ENCODE measurements at places on chromosomes 11 and 22.

DNA sequence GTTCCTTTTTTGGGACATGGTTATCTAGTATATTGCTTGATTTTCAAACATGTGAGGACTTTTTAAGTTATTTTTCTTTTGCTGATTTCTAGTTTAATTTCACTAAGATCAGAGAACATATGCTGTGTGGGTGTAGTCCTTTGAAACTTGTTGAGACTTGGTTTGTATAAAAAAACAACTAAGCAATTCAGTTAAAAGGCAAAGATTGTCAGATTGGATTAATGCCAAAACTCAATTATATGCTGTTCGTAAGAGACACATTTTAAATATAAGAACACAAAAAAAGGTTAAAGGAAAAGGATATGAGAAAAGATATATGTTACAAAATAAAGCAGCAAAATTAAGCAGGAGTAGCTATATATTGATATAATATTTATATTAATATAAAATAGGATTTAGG, 17.8 kb upstream of the RRM1 start:
- no peak for DNase-seq

DNA sequence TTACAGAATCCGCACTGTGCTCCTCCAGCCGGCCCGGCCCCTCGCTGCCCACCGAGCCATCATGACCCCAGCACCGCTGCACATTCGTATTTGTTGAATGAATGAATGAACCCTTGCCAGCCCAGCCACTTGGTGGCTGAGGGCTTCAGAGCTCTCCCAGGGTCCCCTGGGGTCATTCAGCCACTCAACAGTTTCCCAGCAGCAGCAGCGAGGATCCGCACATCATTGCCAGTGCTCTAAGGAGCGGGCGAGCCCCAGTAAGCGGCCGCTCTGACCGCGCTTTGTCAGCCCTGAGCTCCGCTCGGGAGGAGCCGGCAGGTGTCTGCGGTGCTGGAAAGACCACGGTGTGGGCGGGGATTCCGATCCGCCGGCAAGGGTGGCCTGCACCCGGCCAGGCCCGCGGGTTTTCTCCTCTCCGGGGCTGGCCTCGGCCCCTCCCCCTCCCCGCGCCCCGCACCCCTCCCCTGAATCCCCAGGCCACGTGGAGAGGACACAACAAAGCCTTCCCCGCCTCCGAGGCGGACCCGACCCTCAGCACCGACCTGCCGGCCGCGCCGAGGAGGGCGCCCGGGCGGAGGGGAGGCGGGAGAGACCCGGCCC, 563 bp downstream of the BID start:
- DNase-seq: peak; percentile 55

DNA sequence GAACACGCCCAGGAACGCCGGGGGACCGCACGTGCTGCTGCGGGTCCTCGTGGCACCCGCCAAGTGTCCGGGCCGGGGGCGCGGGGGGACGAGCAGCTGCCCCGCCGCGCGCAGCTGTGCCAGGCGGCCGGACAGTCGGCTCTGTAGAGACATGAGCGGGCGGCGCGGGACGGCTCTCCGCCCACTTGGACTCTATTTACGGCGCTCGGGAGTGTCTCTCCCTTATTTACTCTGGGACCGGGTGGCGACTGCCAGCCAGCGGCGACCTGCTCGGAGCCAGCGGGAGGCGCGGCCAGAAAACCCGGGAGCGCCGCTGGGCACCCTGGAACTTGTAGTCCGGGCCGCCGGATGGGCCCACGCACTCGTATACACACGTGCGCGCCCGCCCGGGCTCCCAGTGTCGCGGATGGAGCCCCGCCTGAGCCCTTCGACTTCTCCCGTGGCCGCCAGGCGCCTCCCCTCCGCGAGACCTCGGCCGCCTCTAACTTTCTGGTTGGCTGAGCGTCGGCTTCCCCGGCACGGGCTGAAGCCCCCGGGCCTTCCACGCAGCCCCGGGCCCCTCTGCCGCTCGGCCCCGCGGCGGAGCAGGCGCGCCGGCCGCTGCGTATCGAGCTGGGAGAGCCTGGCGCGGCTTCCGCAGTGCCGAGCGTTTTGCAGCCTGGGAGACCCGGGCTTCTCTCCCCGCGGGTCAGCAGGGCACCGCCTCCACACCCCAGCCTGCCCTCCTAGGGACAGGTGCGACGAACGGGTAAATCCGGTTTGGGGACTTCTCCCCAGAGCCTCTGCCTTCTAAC, at the start of gene MACROD1:
TSS of gene MACROD1 (minus strand) at position 272 of the 794 bp plus-strand sequence. CDS start at position 153, 119 bp downstream.
- peak; percentile 83 for DNase-seq

DNA sequence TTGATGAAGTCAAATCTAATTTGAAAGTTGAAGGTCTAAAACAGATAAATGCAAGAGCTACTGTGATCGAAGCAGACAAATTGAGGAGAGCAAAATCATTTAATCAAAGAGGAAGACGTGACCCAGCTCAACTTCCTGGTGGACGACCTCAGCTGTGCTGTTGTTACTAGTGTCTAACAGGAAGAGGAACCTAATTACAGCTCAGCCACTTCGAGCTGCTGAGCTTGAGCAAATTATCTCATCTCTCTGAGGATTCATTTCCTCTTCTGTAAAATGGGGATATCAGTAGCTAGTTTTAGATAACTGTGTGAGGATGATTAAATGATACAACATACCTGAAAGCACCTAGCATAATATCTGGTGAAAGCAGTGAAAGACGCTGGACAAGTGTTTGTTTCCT, 48.6 kb upstream of the OLFML1 start:
- DNase-seq: no peak

- DNase-seq: no peak
These were observed 43.2 kb upstream of the CLDN5 start for GRCh38 chr22:19567157-19568009.

DNA sequence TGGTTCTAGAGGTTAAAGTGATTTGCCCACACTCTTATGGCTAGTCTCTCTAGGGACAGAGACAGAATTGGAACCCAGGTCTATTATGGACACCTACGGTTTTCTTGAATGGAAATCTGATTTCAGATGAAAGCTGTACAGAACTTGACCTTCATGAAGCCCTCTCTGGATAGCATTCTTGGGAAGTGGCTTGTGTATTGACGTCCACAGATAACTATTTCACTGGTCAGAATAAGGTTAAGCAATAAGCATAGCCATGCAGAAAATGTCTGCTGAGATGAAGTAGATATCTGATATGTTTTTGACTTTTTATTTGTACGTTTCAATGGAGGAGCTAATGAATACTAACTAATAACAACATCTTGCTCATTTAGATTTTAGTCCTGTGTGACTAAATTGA, 1.1 kb downstream of the TLCD5 start:
- DNase-seq: no peak

DNA sequence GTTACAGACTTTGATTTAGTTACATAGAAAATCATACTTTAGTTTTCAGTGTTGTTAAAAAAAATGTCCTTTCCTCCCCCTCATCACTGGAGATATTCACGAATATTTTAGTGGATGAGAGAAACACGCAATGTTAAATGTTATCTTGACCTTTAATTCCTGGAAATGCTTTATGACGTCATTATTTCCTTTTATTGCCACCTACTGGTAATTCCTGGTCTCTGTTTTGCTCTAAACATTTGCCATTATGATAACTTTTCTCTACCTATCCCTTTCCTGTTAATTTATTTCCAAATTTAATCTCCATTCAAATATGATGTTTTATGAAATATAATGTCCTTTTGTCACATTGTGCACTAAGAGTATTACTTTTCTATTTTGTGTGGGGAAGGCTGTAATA, 770.6 kb downstream of the FAM181B start:
- DNase-seq: no peak

GRCh38 chr11:82771781-82772180, 38.1 kb upstream of the FAM181B start:
- no peak for DNase-seq

GRCh38 chr11:15852179-15852578, 504.2 kb downstream of the SOX6 start:
- no peak for DNase-seq

DNA sequence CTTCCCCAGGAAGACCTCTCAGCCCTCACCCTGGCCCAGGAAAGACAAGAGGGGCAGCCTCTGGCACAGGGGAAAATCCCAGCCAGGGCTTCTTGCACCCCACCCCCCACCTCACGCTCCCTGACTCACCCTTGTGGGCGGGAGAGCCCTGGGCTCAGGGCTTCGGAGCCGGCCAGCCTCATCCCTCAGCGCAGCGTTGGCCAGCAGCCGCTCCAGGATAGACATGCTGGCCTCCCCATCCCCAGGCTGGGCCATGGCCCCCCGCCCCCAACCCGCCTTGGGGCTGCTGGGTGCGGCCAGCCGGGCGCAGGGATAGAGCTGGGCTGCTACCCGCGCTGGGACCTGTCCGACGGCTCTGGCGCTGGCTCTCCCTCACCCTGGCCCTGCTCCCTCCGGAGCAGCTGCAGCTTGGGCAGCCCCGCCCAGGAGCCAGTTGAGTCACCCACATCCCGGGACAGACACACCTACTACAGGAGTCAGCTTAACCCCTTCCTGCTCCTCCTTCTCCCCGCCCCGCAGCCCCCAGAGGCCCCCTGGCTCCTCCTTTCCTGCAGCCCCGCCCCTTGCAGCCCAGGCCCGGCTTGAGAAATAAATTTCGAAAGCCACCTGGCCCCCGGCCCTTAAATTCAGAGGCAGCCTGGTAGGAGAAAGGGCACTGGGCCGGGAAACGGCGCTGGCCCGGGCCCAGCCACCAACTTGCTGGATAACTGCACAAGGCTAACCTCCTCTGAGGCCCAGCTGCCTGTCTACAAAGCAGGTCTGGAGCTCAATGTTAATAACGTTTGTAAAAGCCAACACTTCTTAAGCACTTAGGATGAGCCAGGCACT, 13.4 kb downstream of the TNKS1BP1 start:
- DNase-seq: peak; percentile 43

DNA sequence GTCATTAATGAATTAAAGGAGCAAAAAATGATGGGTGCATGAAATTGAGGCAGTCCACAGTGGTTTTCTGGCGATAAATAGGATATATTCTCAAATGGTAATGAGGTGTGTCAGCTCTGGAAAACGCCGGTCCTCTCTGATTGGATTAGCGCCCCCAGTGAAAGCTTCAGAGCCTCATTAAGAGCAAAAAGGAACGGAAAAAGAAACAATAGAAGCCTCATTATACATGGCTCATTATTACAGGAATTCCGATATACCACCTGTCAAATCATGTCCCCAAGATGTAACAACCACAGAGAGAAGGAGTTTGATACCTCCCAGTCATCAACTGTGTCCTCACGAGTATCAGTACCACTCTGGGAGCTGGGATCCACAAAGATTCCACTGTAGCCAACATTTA, 175.7 kb upstream of the PITPNB start:
- no peak for DNase-seq

DNA sequence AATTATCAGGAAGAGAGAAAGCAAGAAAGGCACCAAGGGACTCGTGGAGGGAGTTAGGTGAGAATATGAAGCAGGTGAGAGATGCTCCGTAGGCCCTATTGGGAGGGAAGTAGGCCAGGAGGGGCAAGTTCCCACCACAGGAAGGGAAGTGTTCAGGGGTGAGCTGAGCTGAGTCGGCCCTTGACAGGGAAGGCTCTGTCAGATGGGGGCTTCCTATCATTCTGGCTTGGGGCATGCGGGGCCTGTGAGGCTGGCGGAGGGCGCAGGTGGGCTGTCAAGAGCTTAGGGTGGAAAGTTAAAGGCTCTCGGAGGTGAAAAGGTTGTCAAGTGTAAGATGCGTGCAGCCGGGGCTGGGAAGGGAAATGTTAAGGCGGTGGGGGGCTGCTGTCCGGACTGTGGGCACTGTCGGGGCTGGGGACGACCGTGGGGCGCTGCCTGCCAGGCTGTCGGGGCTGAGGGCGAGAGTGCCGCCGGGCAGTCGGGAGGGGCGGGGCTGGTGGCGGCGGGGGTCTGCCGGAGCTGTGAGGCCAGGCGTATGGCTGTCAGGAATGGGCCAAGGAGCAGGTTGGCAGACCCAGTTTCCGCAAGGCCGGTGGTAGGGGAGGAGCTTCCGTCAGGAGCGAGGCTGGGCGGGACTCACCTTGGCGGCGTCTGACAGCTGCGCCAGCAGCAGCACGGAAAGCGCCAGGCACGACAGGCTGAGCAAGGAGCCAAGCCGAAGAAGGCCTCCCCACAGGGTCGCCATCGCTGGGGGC, 496 bp downstream of the TMEM9B start:
- peak; percentile 64 for DNase-seq

GRCh38 chr11:69001243-69002081, 11.6 kb downstream of the MRGPRF start:
- no peak for DNase-seq

GRCh38 chr11:471468-472145, 21.5 kb downstream of the PTDSS2 start:
- no peak for DNase-seq

DNA sequence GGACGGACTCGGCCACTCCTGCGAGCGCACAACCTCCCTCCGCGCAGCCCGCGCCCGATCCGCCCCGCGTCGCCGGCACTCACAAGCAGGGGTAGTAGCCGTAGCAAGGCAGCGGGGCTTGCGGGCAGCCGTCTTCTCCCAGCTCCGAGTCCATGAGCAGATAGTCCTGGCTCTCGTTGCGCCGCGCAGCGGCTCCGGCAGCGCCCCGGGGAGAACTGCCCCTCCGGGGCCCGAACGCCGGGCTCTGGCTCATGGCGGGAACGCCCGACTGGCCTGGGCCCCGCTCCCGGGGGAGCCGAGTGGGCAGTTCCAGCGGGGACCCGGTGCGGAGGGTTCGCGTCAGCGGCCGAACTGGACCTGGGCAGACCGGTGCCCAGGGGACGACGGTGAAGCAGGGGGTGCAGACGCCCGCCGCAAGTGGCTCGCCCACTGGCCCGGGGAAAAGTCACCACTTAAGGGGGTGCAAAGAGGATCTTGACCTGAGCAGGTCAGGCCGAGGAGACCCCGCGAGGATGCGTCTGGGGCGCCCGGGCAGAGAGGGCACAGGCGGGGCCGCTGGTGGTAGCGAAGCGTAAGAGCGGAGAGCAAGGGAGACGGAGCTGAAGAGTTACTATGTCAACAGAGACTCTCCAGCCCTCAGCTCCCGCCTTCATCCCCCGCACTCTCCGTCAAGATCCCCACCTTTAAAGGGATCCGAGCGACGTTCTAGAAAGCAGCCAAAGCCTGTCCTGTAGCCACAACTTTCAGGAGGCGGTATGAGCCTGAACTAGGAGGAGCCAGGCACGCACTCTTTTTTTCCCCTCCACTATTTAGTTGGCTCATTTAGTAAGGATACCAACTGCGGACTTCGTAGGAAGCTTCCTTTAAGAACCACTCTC, at the start of gene TRPC6:
TSS of gene TRPC6 (minus strand) at position 757 of the 878 bp plus-strand sequence. CDS start at position 253, 504 bp downstream.
- no peak for DNase-seq

DNA sequence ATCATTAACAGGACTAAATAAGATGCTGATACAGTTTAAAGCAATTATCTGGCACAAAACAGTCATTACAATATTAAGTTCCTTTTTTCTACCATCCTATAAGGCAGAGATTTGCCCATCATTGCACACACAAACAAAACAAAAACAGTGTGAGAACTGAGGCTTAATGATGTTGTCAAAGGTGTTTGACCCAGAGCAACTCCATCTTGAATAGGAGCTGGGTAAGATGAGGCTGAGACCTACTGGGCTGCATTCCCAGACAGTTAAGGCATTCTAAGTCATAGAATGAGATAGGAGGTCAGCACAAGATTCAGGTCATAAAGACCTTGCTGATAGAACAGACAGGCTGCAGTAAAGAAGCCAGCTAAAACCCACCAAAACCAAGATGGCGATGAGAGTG, 33.2 kb downstream of the CTSC start:
- DNase-seq: no peak
